ENCODE measurements at places on chromosomes 11 and 22.

GRCh38 chr22:45204819-45205218, 35.9 kb downstream of the KIAA0930 start:
- DNase-seq: no peak

DNA sequence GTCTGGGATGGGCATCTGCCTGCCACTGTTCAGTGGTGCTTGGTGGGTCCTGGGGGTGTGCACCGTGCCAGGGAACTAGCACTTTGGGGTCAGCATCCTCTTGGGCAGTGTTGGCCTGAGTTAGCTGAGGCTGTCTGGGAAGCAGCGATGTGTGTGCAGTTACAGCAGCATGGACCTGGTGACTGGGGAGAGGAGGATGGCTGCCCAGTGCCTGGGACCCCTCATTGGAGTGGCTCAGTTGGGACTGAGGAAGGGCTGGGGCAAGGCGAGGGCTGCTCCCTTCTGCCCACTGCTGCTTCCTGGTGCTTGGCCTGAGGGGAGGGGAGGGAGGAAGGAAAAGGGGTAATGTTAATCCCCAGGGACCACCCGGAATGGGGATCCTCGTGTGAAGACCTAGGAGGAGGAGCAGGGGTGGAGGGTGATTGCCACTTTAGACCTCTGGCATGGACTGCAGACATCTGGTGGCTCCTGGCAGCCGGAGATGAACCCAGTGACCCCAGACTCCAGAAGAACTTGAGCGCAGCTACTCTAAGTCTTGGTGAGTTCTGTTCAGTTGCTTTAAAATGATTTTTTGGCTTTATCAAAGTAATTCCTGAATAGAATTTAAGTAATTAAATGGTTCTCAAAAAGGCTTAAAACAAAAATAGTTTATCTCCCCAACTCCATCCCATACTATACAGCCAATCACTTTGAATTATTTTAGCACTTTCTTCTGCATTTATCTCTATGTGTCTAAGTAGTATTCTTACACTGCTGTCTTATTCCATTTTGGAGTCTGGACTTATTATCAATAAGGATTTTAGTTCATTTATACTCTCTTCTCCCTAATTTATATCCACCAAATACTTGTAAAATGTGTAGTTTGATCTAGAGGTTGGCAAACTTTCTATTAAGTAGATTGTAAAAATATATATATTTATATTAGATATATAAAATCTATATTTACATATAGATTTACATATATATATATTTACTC, 15.4 kb upstream of the TMEM191C start:
- no peak for DNase-seq

GRCh38 chr11:44989831-44990566, 39.3 kb upstream of the TP53I11 start:
- peak; percentile 77 for DNase-seq

DNA sequence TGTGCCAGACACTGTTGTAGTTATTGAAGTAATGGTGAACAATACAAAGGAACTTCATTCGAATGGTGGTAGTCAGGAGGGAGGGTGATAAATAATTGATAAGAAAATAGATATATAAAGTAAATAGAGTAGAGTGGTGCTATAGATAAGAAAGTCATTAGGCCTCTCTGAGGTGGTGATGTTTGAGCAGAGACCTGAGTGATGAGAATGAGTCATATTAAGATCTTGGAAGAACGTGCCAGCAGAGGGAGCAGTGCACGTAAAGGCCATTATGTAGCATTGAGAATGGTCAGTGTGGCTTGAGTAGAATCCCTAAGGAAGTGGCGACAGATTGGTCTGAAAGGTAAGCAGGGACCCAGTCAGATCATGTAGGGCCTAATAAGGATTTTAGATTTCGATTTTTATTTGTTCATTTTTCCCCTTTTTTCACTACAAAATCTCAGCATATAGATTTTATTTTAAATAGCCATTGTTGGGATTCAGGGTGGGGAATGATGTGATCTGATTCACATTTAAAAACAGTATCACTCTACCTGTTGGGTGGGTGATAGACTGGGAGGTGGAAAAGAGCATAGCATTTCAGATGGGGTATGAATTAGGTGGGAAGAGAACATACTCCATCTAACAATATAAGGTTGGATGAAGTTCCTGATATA, 44.7 kb downstream of the CCDC90B start:
- peak; percentile 22 for DNase-seq

DNA sequence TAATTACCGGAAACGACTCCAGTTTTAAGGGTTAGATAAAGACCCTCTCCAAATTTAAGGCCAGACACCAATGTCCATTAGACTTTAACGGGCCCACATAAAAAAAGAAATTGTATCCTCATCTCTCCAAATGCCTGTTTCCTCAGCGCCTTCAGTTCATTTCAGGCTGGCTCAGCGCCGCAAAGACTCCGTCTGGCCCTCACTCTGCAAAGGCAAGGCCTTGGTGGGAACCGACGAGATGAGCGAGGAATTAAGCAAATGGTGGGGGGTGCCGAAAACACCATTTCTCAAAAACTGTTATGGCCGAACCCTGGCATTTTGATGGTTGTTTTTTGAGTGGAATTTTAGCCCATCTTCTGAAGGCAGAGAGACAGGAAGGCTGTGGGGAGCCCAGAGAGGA, 15.7 kb downstream of the MN1 start:
- no peak for DNase-seq

GRCh38 chr11:65435981-65436411, 13.4 kb downstream of the NEAT1 start:
- DNase-seq: no peak

GRCh38 chr22:41836551-41836950, 3.6 kb downstream of the SREBF2 start:
- no peak for DNase-seq

GRCh38 chr11:119422809-119423508, at the start of gene THY1:
TSS of gene THY1 (minus strand) at chr11:119423172. CDS start at chr11:119420905, 2,267 bp downstream.
- DNase-seq: peak; percentile 78

DNA sequence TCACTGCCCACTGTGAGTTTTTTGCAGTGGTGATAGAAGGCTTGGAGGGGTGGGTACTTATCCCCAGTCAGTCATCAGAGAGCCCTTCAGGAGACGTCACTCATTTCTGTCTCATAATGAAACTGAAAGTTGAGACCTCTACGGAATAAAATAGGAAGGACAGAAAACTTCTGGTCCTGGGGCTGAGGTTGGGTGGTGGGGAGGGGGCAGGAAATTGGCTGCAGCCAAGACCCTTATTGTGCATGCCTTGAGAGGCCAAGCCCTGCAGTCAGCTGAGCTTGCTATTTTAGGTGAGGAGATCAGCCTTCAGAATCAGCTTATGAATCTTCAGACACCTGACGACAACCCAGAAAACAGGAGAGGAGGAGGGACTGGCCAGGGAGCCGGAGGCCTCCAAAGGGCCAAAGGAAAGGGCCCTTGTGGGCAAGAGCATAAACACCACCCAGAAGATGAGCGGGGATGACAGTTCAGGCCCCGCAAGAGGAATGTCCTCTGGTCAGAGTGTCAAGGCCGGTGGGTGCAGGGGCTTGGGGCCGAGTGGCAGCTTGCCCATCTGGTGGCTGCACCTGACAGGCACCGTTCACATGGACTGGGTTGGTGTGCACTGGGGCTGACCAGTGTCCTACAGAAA, 17.9 kb upstream of the ADA2 start:
- DNase-seq: no peak

- no peak for DNase-seq
Observed at GRCh38 chr22:27115816-27116256, 458.4 kb downstream of the MIAT start.

GRCh38 chr11:20293992-20294391, 69.5 kb upstream of the HTATIP2 start:
- no peak for DNase-seq

DNA sequence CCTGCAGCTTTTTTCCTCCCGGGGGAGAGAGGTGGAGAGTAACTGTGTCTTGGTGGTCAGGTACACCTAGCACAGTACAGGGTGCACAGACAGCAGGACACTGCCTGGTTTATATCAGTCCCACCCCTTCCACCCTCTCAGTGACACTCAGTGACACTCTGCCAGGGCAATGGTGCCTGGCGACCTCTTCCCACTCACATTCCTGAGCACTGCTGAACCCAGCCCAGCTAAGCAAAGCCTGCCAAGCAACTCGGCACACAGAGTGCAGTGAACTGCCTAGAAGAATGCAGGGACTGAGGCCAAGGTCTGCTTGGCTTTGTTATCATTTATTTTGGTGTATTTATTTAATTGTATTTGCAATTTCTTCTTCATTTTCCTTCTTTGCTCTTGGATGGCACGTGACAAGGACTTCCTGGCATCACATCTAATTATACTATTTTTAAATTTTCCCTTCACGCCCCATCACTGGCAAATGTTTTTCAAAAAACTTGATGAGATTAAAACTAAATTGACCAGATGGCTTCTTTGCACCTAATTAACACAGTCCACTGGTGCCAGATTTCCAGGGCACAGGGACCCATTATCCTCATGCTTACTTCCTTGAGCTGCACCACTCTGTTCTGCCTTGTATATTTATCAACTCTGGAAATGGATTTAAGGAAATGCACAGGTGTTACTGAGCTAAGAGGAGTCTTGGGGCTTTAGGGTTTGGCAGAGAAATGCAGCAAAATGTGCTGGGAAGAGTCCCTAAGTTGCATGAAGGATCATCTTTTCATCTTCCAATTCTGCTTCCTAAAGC, 205.6 kb downstream of the ADAMTS15 start:
- no peak for DNase-seq

DNA sequence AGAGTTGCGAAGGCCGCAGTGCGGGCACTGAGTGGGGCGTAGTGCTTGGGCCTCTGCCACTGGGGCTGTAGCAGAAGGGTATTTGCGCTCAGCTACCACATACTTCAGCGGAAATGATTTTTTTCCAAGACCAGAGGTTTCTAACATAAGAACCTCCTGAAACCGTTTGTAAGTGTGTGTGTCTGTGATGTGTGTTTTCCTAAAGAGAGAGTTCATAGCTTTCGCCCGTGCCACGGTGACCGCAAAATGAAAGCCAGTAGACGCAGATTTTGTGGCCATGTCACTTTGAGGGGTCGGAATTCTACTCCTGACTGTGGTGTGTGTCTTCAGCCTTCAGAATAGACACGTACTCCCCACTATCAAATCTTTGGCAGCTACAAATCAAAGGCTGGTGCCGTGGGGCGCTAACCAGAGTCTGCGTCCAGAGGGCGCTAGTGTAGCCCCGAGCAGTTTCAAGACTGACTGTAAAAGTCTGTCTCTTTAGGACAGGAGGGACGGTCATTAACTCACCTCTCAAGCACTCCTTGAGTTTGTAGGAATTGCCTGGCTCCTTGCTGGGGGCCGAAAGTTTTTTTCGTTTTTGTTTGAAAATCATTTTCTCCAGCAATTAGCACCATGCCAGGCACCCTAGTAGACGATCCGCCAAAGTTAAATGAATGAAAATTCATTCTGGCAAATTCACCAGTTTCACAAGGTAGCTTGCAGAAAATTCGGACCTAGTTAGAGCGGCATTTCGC, 2.5 kb upstream of the CALCA start:
- DNase-seq: no peak

DNA sequence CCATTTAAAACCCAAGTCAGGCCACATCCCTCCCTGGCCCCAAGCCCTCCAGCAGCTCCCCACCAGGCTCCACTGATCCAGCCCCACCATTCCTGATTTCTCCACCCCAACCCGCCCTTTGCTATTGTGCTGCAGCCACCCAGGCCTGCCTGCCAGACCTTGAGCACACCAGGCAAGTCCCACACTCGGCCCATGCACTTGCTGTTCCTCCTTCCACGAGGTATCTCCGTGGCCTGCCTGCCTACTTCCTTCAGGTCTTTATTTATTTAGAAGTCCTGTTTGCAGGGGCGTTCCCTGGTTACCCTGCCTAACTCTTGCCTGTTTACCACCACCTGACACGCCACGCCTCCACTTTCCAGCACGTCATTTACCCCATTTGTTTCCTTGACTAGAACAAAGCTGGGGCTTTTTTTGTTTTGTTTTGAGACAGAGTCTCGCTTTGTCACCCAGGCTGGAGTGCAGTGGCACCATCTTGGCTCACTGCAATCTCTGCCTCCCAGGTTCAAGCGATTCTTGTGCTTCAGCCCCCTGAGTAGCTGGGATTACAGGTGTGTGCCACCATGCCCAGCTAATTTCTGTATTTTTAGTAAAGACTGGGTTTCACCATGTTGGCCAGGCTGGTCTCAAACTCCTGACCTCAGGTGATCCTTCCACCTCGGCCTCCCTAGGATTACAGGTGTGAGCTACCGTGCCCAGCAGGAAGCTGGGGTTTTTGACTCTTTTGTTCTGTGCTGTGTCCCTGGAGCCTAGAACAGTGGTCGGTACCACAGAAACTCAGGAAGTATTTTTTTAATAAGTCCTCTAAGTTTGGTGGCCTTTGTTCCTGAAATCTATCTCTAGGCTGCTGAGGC, 6.7 kb downstream of the CENPM start:
- DNase-seq: peak; percentile 56

DNA sequence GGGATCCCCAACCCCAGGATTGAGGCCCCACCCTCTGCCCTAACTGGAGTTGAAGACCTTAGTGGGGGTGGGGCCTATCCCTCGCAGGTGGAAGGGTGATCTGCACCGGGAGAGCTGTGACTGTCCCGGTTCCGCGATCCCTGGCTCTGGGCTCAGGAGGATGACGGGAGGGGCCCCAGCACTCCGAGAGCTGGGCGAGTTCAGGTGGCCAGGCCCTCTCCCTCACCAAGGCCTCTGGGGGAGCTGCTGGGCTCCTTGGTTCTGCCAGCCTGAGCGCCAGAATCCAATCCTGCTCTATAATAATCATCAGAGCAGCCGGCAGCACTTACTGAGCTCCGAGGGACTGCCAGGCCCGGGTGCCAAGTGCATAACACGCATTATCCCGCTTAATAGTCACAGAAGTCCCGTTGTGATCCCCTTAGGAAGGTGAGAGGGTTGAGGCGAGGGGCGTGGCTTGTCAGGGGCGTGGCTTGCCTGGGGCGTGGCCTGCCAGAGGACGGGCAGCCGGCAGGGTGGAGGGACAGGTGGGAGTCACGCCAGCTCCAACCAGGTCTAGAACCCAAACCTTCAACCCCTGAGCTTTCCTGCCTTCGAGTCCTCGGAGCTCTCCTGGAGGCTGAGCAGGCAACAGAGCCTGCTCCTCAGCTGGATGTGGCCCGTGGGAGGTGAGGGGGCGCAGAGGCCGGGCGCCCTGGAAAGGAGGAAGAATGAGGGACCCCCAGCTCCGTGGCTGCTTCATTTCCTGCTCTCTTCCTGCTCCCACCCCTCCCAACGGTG, 7.3 kb upstream of the SYT7 start:
- DNase-seq: peak; percentile 62

GRCh38 chr11:65204143-65204542, 22.4 kb downstream of the CAPN1 start:
- DNase-seq: no peak

- no peak for DNase-seq
Observed at GRCh38 chr11:66886671-66887221, 29.9 kb downstream of the LRFN4 start.

DNA sequence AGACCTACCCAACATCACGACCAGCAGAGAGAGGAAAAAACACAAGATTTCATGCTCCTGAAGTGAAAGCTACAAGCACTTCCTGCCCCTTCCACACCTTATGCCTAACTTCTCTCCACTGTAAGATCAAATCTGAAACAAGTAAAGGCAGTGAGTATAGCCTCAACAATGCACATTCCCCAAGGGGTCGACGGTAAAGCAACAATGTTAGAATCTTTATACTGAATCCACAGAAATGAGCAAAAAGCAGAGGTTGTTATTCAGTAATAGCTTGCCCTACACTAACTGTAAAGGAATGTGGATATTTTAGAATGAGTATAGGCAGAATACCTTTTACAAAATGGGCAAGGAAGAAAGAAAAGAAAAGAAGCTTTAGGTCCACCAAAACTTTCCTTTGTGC, 15.6 kb downstream of the ARFGAP3 start:
- no peak for DNase-seq
